Neuronal stem cell (in vitro differentiated cells): ENCODE measurements at places on chromosomes 11 and 22.

DNA sequence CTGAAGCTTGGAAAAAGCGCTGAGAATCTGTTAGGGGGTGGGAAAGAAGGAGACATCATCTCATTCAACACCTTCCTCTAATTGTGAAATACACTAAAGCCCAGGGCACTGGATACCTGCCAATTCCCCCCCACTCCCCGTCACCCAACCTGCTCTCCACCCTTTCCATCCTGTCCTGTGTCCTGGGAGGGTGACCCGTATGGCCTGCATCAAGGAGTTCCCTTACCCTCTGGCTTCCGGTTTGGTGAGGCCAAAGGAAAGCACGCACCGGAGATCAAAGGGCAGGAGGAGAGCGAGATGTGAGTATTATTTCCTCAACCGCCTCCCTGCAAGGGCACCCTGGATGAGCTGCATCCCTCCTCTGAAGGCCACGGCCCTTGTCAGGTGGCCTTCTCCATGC is 65.0 kb upstream of the PTPRJ start:
- DNase-seq: no peak

DNA sequence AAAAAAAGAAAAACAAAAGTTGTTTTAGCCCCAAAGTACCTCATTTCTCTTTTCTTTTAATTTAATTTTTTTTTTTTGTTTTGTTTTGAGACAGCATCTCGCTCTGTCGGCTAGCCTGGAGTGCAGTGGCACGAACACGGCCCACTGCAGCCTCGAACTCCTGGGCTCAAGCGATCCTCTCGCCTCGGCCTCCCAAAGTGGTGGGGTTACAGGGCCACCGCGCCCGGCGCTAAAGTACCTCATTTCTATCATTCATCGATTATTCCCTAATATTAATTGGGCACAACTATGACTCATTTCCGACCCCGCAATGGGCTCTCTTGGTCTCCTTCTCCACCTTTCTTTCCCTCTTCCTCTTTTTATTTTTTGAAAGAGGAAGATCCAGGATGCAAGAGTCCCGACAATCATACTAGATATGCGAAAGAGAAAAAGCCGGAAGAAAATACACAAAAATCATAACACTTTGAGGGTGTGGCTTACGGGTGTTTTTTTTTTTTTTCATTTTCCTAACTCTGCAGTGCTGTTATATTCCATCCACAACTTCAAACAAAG is 475 bp upstream of the AIP start:
- DNase-seq: no peak

DNA sequence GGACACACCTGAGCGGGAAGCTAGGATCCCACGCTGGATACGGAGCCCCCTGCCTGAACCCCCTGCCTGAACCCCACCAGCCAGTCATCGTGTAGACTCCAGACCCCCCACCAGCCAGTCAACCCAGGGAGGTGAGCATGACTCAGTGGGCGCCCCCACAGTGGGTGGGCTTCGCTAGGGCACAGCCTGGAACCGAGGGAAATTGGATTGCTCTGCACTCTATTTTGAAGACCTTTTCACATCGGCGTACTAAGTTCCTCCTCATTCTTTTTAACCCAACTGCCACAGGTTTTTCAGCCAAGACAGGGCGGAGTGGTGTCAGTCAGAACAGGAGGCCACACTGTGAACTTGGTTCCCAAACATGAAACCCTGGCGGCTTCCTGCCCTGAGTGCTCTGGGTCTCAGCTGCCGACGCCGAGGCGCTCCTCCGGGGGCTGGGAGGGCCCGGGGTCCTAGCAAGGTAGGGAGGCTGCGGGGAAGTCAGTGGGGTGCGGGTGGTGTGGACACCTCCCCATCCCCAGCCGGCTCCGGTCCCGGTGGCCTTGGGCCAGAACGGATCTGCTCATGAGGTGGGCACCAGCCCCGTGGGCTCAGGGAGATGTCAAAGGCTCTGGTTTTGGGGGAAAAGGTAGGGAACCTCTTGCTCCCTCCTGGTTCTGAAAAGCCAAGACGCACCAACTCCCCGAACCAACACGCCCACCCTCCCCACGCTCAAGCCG is 57.0 kb downstream of the BRD1 start:
- DNase-seq: no peak

GRCh38 chr22:50262460-50262911 is 1.0 kb upstream of the MAPK12 start:
- DNase-seq: no peak

DNA sequence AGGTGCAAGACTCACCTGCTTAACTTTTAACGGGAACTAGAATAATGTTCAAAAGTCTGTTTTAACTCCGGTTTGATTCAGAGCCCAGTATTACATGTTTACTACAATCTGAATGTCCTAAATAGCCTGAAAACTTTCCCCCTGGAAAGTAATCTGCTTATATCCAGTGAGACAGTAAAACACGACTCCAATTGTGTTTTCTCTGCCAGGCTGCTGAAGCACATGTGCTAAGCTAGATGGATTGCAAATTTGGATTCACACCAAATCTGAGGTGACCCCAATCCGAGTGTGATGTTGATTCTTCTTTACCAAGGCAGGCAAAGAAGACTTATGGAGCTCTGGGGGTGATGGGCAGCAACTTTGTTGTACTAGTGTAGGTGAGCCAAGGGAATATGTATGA is 158.7 kb upstream of the PDGFD start:
- no peak for DNase-seq

DNA sequence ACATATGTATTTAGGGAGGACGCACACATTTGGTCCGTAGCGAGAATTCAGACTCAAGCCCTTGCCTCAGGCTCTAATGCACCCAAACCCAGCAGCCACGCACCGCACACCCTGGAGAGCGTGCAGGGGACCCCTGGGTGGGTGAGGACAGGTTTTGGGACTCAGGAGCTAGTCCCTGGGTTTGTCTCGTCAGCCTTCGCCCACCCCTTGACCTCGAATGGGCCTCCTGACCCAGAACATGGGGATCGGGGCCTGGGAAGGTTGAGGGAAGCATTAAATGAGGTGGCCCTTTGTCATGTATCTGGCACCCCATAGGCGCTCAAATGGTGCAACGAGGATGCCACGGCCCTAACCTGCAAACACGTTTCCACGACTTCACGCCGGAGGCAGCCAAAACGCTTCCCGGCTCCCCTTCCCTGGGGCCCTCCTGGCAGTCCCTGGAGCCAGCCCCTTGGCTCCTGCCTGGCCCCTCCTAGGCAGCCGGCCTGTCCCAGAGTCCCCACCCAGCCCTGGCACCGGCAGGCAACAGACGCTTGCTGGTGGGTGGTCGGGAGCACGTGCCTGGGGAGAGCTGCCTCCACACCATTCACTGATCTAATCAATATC is 5.5 kb upstream of the LINC01488 start:
- DNase-seq: no peak

- DNase-seq: peak; percentile 78
These were observed 966 bp downstream of the AHNAK start for GRCh38 chr11:62545437-62546243.

DNA sequence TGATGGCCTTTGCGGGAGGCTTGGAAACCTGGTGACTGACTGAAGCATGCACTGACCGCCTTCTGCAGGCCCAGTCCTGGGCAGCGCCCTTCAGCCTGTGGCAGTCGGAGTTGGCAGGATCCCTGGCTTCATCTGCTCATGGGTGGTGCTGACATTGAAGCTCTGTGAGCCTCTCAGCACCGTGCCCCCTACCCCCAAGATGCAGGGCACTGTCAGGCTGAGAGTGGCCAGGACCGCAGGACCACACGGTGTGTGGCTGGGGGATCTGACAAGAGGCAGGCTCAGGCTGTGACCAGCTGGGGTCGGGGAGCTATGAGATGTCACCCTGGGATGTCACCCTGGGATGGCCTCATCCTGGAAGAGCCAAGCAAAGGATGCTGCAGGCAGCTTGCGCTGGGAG is 32.7 kb downstream of the TBC1D22A start:
- DNase-seq: no peak

DNA sequence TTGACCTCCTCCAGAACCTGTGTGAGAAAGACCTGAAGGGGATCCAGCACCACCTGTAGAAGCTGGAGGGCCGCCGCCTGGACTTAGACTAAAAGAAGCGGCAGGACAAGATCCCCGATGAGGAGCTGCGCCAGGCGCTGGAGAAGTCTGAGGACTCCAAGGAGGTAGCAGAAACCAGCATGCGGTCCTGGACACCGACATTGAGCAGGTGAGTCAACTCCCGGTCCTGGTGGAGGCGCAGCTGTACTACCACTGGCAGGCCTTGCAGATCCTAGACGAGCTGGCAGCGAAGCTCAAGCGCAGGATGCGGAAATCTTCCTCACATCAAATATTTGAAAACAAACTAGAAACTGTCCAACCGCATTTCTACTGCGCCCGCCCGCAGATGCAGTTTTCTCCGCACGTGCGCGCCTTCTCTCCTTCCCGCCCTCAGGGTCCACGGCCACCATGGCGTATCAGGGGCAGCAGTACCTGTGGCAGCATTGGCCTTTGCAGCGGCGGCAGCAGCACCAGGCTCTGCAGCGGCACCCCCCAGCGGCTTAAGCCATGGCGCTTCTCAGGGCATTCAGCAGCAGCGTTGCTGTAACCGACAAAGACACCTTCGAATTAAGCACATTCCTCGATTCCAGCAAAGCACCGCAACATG is 10.2 kb downstream of the CLDN25 start:
- DNase-seq: no peak

GRCh38 chr11:614021-614622 is 1.6 kb downstream of the IRF7 start:
- DNase-seq: no peak

DNA sequence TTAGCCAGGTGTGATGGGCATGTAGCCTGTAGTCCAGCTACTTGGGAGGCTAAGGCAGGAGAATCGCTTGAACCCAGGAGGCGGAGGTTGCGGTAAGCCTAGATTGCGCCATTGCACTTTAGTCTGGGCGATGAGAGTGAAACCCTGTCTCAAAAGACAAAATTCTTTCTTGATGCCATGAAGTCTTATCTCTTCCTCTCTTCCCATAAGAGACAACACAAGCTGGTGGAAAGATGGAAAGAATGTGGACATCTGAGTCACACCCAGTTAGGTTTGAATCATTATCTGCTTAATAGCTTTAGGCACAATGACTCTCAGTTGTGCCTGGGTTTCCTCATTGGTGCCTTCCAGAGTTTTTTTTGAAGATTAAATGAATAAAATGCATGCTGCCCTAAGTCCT is 35.3 kb downstream of the KREMEN1 start:
- no peak for DNase-seq

DNA sequence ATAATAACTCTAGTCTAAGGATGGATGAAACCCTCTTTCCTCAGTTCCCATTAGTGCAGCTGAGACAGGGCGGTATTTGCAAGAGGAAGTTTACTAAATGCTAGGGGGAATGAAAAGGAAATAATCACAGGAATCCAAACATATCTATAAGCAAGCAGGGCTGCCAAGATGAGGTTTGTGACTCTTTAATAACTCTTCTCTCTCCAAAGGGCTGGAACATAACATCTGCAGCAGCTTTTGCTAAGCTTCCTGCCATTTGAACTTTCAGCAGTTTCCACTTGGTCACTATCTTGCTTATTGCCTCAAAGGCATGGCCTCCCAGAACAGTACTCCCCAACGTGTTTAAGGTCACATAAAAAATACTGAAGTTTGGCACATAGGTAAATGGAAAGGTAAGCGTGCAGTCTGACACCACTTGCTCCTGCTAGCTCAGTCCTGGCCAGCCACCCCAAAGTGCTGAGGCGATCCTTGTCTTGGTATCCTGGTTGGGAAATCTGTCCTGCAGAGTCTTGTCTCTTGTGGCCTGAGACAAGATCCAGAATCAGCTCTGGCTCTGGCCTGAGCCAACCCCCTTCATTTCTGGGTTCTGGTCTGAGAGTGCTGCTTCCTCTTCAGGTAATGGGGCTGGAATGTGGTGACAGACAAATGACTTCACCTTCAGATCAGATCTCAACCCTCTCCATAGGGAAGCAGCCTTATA is 81.8 kb downstream of the KCNC1 start:
- DNase-seq: no peak

- no peak for DNase-seq
These were observed 13.9 kb downstream of the CTNND1 start for GRCh38 chr11:57775491-57775890.

- DNase-seq: no peak
These were observed 37.7 kb downstream of the SGSM3 start for GRCh38 chr22:40407831-40408717.

DNA sequence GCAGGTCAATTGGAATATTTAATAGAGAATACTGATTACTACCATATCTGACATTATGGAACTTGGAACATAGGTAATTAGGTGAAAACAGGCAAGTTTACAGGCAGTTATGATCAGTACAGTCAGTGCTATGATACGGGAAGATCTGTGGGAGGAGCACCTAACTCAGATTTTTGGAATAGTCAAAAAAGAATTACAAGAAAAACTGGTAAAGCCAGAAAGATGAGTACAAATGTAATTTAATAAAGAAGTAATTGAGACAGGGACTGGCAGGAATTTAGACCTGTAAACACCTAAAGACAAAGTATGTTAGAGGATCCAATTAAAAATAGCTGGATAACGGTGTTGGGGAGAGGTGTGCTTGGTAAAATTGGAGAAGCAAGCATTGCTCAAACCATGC is 206.5 kb upstream of the ANO5 start:
- DNase-seq: no peak

DNA sequence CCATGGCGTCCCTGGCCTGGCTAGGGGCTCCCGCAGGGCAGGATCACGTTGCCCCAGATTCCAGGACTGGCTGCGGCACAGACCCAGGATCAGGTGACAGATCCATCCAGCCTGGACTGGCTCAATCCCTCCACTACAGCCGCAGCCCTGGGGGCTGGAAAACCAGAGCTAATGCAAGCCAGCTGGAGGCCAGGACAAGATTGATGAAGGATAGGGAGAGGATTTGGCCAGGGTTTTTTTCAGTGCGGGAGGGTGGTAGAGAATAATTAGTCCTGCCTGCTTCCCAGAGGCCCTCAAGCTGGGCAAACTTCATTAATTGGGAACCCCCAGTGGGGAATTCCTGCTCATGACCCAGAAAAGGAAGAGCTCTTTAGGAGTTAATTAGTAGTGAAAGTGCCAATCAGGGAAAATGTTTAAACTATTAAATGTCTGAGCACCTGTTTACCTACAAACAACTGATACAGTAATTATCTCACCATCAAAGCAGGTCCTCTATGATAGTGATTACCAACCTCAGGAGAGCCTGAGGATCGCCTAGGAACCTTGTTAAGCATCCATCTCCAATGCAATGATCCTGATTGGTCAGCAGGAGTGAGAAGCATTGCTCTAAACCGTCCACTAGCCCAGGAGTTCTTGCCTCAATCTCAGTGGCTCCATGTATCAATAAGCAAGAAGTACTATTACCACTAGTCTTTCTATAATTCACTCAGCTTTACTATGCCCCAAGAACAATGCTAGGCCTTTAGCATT is 33.0 kb upstream of the MYOD1 start:
- DNase-seq: peak; percentile 9
